Aorta (tissue), 5 donors: ENCODE measurements at places on chromosomes 7 and 10.

DNA sequence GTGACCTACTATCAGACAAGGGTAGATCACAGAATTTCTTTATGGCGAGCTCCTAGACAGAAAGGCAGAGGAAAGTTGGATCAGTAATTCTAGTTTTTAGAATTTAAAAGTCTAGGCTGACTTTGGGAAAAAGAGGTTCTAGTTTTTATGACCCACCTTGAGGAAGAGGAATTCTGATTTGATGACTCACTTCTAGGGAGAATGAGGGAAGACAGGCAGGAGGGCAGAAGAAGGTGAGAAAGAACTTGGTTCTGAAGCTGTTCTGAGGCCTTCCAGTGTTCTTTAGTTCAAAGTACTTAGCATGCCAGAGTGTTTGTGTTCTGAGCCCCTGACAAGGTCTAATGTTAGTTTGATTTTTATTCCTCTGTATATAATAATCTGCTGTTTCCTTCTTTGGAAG, 97.2 kb downstream of the PODXL start:
- no peak overlapping the region for H3K27ac ChIP-seq
- H3K27me3 ChIP-seq = no peaks in the 10 kb centered on the region
- no peak overlapping the region for H3K4me3 ChIP-seq
- DNase-seq = no peak

DNA sequence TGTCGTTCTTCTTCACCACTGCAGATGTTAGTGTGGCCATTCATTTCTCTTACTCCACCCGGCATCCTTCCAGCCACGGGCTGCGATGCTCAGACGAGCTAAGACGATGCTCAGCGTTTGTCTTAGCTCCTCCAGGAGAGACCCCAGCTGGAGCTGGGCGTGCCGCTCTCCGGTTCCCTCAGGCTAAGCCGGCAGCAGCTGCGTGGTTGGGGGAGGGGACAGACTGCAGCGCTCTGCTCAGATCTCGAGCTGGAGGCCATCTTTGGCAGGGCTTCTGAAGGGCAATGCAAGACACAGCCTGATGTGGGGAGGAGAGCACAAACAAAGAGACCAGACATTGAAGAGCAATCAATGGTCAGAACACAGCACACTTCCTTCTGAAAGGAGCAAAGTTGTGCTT, 4.8 kb downstream of the INA start:
- H3K4me3 ChIP-seq = no peak overlapping the region
- no peaks in the 10 kb centered on the region for H3K27me3 ChIP-seq
- H3K36me3 ChIP-seq = no peaks in the 10 kb centered on the region
- DNase-seq = no peak
- no peaks in the 10 kb centered on the region for H3K4me1 ChIP-seq

- H3K4me3 ChIP-seq = no peak overlapping the region
- H3K36me3 ChIP-seq = no peaks in the 10 kb centered on the region
- H3K27me3 ChIP-seq = no peaks in the 10 kb centered on the region
- no peak for DNase-seq
- no peak overlapping the region for H3K27ac ChIP-seq
Measured at GRCh38 chr10:31830887-31831286, 97.7 kb downstream of the ARHGAP12 start.

- no peak overlapping the region for H3K4me3 ChIP-seq
- DNase-seq = peak; percentile 91
- no peaks in the 10 kb centered on the region for H3K36me3 ChIP-seq
- H3K27me3 ChIP-seq = no peaks in the 10 kb centered on the region
- H3K4me1 ChIP-seq = peaks cover 12% of the 10 kb centered on the region
Measured at GRCh38 chr10:62433181-62433692, 59.1 kb downstream of the ZNF365 start.

DNA sequence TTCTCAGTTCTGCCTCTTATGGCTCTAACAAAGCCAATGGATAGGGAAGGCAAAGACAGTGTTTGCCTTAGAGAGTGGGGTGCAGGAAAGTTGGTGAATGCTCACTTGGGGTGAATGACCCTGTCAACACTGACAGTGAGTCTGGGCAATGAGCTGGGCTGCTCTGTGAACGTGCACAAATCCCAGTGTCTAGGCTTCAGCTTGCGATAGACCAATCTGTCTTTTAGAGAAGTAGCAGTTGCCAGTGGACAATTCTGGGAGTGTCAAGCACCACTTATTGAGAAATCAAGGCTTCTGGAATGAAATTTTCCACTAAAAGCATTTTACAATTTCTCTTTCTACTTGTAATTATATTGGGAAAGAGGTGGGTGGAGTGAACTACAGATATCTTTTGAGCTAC, 141.4 kb downstream of the HERPUD2 start:
- no peaks in the 10 kb centered on the region for H3K4me1 ChIP-seq
- DNase-seq = no peak
- no peak overlapping the region for H3K27ac ChIP-seq
- H3K4me3 ChIP-seq = no peak overlapping the region
- H3K36me3 ChIP-seq = no peaks in the 10 kb centered on the region
